Smooth muscle cell of trachea (primary cell): ENCODE measurements at places on chromosomes 1 and 21. TPM values are rescaled to one million over a fixed set of nuclear protein-coding genes. Genes with fewer than 3 reads are reported as not detected.

The MIGA1 gene
- total RNA-seq: 13.4 and 15.3 TPM in 2 replicates

The SWT1 gene
- 6.3 and 9.0 TPM in 2 replicates for total RNA-seq

The AMY2A gene
- not detected in 2 replicates for total RNA-seq

The MCOLN2 gene
- 3.5 and 3.6 TPM in 2 replicates for total RNA-seq

The CFHR4 gene
- total RNA-seq: under 0.01 TPM in 1 of 2 replicates, not detected in the other

The ARHGAP30 gene
- not detected in 2 replicates for total RNA-seq

The SLAMF8 gene
- total RNA-seq: not detected in 2 replicates

The IRF6 gene
- 1.8 and 3.6 TPM in 2 replicates for total RNA-seq

The B3GALT2 gene
- total RNA-seq: 0.15 and 0.17 TPM in 2 replicates

The PLA2G2F gene
- total RNA-seq: not detected in 2 replicates

The CLDN17 gene
- total RNA-seq: not detected in 2 replicates

The ADAM15 gene
- 61.1 and 134 TPM in 2 replicates for total RNA-seq

The BATF3 gene
- 1.2 and 3.1 TPM in 2 replicates for total RNA-seq

The S100A8 gene
- total RNA-seq: not detected in 2 replicates

The TMEM52 gene
- total RNA-seq: 0.15 and 0.17 TPM in 2 replicates

The GRIK3 gene
- not detected in 2 replicates for total RNA-seq

The SHE gene
- total RNA-seq: under 0.01 and 0.15 TPM in 2 replicates

The SPOCD1 gene
- total RNA-seq: 61.5 and 76.4 TPM in 2 replicates

The RPRD2 gene
- total RNA-seq: 7.8 and 10.2 TPM in 2 replicates

The SLAMF9 gene
- 0.33 TPM in 1 of 2 replicates, not detected in the other for total RNA-seq

The BCL2L15 gene
- under 0.01 and 0.17 TPM in 2 replicates for total RNA-seq

The SPRR1A gene
- not detected in 2 replicates for total RNA-seq
